ENCODE measurements at places on chromosomes 4 and X. TPM values are rescaled to one million over a fixed set of nuclear protein-coding genes. Genes with fewer than 3 reads are reported as not detected.

The L1CAM gene
- total RNA-seq, result 5.1 TPM

The C4orf46 gene
- total RNA-seq, result 3.3 TPM

The ZCCHC18 gene
- total RNA-seq, result 3.1 TPM

The ADGRG4 gene
- total RNA-seq, result 0.09 TPM

The TLR3 gene
- total RNA-seq, result 6.5 TPM

The PPP1R3F gene
- 5.1 TPM for total RNA-seq

The OPN1MW gene
- not detected for total RNA-seq

The FRMD7 gene
- not detected for total RNA-seq

The S100G gene
- total RNA-seq, result not detected

The DDX53 gene
- not detected for total RNA-seq

The SULT1E1 gene
- not detected for total RNA-seq

The SPACA5 gene
- not detected for total RNA-seq

The DHRSX gene
- 29.6 TPM for total RNA-seq

The NWD2 gene
- not detected for total RNA-seq

The ANKRD50 gene
- 10.6 TPM for total RNA-seq

The PRKG2 gene
- 0.32 TPM for total RNA-seq

The GYPE gene
- 6.7 TPM for total RNA-seq

DNA sequence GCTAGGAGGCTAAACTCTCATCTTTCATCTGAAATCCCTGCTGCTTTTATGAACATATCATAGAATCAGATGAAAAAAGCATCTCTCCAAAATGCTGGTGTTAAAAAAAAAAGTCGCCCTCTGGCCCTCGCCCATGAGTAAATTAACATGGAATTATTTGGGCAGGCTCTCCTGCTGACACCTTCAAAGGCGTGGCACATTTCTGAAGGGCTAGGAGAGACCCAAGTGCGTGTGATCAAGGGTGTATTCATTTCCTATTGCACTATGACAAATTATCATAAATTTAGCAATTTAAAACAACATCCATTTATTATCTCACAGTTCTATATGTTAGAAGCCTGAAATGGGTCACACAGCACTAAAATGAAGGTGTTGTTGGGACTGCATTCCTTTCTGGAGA, 5.1 kb downstream of the ANXA3 start:
- no peak for DNase-seq

- DNase-seq, result no peak
Observed at GRCh38 chrX:110462957-110463356, 104.3 kb downstream of the RTL9 start.

GRCh38 chrX:153819384-153820040, 10.8 kb downstream of the PDZD4 start:
- peak; percentile 29 for DNase-seq

GRCh38 chr4:66568431-66568830, 898.1 kb upstream of the EPHA5 start:
- no peak for DNase-seq

DNA sequence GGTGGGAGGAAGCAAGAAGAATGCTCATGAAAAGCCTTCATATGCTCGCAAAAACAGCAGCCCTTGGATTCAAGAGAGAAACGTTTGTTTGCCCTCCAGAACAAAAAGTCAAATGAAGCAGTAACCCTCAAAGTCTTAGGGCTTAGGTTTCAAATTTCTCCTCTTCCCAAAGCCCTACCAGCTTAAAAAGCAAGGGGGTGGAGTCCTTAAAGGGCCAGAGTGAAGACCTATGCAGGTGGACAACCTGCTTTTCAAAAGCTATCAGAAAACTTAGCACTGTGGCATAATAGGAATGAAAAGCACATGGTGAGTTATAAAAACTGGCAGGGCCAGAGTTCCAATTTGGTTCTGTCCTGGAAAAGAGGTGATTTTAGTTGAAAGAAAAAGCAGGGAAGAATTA, 253.3 kb downstream of the NAP1L3 start:
- no peak for DNase-seq

- no peak for DNase-seq
Observed at GRCh38 chr4:168716406-168717129, 219.7 kb downstream of the PALLD start.

- peak; percentile 94 for DNase-seq
Observed at GRCh38 chr4:88378691-88379559, at the start of gene HERC6. Gene HERC6, plus strand, starts transcription at chr4:88378852. Its CDS starts 70 bp downstream, at chr4:88378922.

DNA sequence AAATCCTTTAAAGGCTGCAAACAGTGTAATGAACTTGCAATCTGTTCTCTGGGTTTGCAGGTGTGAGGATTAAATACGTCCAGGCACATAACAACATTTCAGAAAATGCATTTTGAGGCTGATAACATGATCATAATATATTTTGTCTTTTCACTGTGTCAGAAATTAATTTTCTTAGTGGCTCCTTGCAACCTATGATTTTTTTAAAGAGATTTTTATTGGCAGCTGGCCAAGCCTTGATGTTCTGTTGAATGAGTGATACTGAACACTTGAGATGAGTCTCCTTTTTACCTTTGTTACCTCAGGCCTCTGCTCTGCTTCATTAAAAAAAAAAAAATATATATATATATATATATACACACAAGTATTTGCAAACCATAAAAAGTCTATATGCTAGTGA, 68.2 kb upstream of the TENM3 start:
- DNase-seq, result no peak

- no peak for DNase-seq
Observed at GRCh38 chr4:165199286-165199685, 8.1 kb upstream of the KLHL2 start.

DNA sequence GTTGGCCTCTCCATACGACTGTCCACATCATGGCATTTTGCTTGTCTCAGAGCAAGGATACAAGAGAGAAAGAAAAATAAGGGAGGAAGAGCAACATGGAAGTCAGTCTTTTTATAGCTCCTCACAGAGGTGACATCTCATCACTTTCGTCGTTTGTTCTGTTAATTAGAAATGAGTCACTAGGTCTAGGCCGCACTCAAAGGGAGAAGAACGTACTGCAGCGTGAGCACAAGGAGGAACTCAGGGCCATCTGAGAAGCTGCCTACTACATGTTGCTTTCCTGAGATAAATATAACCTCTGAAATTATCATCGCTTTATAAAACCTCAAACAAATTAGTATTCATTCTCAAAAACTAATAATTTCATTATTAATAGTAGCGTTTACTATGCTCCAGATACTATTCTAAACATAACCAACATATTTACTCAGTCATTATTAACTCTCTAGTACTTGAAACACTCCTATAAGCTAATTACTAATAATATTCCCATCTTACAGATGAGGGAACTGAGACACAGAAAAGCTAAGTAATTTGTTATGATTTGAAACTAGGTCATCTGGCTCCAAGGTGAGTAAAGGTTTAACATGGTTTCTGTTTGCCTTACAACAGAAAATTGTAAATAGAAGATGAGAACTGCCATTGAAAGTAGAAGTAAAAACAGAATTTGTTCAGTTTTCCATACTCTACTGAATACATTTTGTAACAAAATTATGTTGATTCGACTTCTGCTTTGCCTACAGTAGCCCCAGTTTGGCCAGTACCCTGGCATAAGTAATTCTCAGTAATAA, 213.2 kb upstream of the UGT8 start:
- no peak for DNase-seq

DNA sequence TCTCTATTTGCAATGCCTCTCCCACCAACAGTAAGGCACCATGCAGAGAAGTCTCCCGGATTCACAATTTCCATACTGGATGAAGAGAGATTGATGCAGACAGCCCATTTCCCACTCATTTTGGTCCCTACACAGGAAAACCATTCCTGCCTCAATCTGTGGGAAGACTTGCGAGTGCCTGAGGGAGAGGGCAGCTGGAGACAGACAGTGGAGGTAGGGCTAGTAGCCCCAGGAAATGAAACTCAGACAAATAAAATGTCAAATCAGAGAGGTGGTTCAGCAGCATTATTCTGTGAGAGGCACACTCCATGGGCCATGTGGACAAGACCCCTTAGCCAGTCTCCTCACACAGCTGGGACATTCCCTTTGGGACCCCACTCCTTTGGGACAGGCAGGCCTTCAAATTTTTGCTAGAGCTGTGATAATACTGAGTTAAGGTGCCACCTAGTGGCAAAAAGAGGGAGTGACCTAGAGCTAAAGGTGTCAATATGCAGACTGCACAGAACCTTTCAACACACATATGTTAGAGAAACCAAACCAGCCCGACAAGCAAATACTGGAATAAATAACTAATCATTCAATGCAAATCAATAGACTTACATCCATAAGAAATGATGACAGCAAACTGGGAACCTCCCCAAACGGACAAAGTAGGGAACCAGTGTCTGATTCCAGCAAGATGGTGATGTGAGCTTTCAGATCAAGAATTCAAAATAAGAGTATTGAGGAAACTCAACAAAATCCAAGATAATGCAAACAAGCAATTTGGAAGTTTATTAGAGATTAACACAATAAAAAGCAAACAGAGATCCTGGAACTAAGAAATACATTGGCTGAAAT, 1865.3 kb upstream of the AGA start:
- no peak for DNase-seq

DNA sequence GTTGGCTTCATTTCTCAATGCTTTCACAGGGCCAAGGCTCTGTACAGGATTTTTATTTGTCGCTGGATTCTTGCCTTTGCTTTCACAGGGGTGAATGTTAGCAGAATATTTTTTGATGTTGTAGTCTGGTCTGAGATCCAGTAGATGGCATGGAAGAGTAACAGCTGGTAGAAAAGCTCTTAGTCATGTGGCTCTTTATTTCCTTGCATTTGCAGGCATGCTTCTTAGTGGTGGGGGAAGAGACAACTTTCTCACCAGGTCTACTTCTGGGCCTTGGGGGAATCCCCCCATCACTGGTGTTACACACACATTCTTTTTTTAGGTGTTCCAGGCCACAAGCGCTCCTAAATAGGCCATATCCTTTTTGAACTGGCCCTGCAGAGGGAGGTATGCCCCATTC, 58.2 kb upstream of the DKK2 start:
- DNase-seq, result peak; percentile 15

GRCh38 chrX:151359931-151360871, 36.8 kb upstream of the VMA21 start:
- DNase-seq, result peak; percentile 72

GRCh38 chrX:40145923-40146261, 48.1 kb upstream of the BCOR start:
- DNase-seq, result no peak

- no peak for DNase-seq
Observed at GRCh38 chr4:32525420-32525819, 1805.3 kb downstream of the PCDH7 start.

- no peak for DNase-seq
Observed at GRCh38 chr4:152138451-152138850, 377.6 kb upstream of the GATB start.

GRCh38 chr4:114012749-114013148, 33.3 kb upstream of the ARSJ start:
- DNase-seq, result no peak

GRCh38 chr4:124934916-124935315, 222.4 kb upstream of the ANKRD50 start:
- no peak for DNase-seq

DNA sequence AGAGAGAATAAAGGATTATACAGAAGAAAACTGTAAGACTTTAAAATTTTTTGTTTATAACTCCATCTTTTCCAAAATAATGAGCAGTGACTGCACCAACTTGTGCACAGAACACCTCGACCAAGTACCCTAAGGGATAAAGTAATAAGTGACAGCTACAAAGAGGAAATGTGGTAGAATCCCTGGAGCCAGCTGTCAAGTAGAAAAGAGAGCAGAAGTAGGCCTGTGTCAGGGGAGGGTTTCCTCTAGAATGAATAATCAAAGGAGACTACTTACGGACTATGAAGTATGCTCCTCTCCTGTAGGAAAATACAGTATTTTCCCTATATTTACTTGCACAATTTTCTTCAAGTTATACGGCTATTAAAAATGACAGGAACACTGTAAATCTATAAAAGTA, 1.2 kb downstream of the EIF1AX start:
- DNase-seq, result no peak

- no peak for DNase-seq
Observed at GRCh38 chr4:121519236-121519838, 138.5 kb upstream of the QRFPR start.

DNA sequence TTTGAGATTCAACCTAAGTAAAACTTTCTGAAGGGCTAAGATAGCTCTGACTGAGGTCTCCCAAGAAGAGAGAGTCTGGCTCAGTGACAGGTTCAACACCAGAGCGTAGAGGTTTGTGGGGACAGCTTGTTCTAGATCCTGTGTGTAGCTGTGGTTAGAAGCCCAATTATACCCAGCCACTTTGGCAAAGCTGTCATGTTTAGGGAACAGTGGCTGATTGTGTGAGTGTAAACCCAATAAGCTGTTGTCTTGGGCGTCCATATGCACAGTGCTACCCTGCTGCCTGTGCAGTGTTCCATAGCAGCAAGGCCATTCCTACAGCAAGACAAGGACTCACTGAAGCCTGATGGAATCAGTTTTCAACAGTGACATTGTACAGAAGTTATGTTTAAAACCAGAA, 11.2 kb upstream of the SCRG1 start:
- DNase-seq, result no peak

DNA sequence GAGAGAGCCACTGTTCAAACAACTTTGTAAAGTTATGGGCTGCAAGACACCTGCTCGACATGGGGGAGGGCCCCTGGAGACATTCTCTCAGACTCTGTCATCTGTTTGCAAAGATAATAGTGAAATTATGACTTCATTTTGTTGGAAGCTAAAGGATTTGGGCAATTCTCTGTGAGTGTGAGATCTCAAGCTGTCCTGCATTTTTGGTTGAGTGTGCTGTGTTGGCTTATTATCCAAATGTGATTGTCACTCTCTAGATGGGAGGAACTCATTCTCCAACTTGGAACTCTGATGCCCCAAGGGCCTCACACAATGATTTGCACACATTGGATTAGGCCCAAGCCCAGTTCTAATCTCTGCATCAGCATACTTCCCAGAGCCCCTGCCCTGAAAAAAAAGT, 63.7 kb downstream of the STK32B start:
- no peak for DNase-seq

DNA sequence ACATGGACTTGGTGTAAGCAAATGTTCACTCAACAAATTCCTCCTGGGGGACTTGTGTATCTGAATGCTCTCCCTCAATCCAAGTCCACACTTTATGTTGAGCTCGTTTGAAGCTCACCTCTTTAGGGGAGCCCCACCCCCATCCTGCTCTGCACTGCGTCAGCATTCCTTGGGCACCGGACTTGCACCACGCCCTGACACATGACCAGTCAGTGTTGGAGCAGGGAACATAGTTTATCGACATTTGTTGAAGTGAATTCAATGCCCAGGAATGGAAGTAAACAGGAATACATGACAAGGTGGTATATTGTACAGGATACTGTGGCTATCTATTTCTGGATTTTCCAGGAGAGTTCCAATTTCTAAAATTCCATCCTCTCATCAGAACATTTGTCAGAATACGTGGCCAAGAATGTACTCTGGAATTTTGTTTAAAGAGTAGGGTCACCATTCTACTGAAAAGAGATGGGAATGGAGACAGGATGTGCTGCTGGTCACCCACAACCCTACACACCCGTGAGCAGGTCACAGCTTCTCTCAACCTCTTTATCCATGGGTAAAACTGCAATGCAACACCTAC, 60.0 kb upstream of the LNX1 start:
- no peak for DNase-seq

- DNase-seq, result no peak
Observed at GRCh38 chr4:52511825-52512224, 147.3 kb downstream of the USP46 start.

Measured in spleen (tissue), 13 donors.